LHCN-M2 (cell line): ENCODE measurements at places on chromosomes 11 and 22. TPM values are rescaled to one million over a fixed set of nuclear protein-coding genes. Genes with fewer than 3 reads are reported as not detected.

GRCh38 chr11:105582497-105582896 is 27.4 kb upstream of the GRIA4 start:
- peak; percentile 15 for DNase-seq

DNA sequence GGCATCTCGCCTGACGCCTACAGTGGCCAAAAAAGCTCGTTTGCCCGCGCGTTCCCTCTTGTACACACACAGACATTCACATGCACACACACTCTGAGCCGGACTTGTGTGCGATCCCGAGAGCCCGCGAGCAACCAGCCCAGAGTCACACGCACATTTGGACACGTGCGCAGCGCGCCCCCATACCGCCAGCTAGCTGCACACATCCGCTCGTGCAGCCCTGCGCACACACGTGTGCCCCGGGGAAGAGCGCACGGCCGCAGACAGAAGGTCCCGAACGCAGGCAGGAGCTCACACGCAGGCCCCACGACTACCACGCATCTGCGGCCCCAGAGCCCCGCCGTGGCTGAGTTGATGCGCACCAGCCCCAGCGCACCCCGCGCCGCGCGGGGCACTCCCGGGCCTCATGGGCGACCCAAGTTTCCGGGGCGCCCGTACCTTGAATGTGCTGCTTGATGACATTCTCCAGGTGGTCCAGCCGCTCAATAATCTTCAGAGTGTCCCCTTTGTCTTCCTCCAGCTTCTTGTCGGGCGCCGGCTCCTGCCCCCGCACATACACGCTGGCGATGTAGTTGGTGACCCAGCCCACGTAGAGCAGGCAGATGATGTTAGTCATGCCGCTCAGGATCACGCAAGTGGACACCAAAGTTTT is 758 bp downstream of the GALNT18 start:
- no peak for DNase-seq

GRCh38 chr11:10505278-10506007 is 35.5 kb downstream of the RNF141 start:
- no peak for DNase-seq

DNA sequence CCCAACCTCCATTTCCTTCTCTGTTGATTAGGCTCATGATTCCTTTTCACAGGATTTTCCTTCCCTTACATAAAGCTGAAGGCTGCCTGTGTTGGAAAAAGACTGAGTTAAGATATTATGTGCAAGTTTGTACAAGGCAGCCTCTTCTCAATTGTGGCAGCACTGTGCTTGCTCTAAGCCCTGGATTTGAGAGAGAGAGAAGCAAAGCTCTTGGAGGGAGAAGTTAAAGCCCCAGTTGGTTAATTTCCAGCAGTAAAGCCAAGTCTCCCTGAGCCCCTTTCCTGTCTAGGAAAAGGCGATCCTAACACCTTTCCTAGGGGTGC is 128.3 kb upstream of the SESN3 start:
- DNase-seq, result no peak

GRCh38 chr22:50444663-50445062 is 30.2 kb downstream of the SBF1 start:
- peak; percentile 73 for DNase-seq

DNA sequence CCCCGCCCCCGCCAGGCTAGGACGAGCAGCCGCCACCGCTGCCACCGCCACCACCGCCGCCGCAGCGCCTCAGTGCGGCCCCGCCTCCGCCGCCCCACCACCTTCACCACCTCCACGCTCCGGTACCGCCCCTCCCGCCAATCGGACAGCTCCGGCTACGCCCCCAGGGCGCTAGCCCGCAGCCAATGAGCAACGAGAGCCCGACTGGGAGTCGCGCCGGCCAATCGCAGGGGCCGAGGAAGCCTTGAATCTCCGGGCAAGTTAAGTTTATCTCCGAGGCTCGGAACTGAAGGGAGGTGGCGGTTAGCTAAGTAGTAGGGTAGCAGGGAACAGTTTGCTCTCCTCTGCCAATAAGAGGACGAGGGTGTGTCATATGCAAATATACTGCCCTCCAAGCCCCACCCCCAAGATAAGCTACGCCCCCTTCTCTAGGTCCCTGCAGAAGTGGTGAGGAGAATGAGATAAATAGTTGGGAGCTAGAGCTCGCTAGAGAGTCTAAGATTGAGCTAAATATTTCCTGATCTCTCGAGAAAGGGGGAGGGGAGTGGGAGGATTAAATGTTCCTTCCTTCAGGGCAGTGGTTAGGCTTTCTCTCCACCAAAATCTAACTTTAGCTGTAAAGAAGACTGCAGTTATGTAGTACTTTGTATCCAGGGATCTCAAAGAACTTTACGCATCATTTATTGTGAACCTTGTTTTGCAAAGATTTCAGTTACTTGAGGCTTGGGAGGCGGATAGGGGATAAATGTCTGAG is at the start of gene SESN3:
TSS of gene SESN3 (minus strand) at position 76 of the 754 bp plus-strand sequence. CDS start 342 bp downstream, outside the sequence.
- peak; percentile 91 for DNase-seq

- no peak for DNase-seq
These were observed 127.4 kb downstream of the ELP4 start for GRCh38 chr11:31636983-31637382.

DNA sequence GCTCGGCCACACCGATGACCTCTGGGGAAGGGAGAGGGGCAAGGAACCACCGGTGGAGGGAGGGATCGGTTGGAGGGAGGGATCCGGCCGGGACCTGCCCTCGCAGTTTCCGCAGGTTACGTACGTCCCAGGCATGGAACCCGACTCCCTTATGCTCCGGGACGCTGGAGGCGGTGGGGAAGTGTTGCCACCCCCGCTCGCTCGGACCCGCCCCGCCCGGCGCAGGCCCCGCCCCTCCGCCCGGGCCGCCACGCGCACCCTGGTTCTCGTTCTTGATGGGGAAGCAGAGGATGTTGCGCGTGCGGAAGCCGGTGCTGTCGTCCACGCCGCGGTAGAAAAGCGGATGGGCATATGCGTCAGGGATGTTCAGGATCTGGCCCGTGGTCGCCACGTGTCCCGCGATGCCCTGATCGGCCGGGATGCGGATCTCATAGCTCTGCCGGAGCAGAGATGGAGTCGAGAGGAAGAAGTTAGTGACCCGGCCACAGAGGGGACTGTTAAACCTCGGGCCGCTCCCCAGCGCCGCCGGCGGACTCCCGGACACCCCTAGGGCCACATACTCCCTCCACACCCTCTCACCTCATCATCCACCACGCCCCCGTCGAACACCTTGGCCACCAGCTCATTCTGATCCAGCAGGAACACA is 89.8 kb downstream of the PDE2A start:
- DNase-seq, result no peak

DNA sequence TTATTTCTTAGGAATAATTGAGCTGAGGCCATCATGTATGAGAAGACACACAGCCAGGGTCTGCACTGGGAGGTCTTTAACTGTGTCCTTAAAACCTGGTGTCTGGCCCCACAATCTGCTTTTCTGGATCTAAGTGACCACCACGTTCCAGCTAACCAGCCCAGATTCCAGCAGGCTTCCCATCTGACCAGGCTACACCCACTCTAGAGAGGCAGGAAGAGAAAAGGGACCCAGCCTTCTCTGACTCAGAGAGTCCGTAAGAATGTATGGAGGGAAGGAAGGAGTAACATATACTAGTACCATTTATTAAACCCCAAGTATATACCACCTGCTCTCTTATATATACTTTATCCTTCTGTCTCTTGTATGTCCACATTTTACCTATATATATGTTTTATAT is 80.1 kb downstream of the LDLRAD3 start:
- DNase-seq, result peak; percentile 38

DNA sequence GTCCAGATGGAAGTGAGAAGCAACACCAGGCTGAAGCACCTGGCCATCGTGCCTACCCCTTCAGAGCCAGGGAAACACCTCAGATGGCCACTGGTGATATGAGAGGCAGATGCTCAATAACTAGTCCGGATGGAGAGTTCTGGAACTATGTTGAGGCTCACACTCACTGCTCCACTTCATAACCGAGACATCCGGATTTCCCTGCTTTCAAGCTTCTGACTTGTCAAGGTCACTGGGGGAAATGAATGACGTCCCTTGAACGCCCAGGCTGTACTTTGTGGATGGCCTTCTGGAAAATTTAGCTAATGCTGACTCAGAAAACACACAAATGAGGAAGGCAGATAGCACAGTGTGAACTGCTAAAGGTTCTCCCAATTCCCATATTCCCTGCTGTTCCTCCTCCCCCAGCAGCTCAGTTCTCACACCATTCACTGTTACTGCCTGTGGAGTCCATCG is at the start of gene LYVE1:
TSS of gene LYVE1 (minus strand) at position 180 of the 456 bp plus-strand sequence. CDS start at position 47, 133 bp downstream.
- no peak for DNase-seq

DNA sequence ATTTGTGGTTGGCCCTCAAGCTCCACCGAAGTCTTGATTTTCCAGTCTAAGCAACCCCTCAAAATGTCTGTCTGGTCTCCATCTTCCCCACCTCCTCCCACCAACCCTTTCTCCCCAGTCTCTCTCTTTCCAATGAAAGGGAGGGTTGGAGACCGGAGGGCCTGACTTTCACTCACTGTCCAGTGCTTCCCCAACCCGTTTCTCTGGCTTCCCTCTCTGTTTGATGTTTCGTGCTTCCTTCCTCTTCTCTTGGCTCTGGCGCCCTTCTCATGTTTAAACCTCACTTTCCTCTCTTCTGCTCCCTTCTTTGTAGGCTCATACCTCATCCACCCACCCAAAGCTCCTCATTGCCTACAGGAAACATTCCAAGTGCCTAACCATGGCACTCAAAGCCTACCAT is 11.1 kb upstream of the VPS37C start:
- no peak for DNase-seq

DNA sequence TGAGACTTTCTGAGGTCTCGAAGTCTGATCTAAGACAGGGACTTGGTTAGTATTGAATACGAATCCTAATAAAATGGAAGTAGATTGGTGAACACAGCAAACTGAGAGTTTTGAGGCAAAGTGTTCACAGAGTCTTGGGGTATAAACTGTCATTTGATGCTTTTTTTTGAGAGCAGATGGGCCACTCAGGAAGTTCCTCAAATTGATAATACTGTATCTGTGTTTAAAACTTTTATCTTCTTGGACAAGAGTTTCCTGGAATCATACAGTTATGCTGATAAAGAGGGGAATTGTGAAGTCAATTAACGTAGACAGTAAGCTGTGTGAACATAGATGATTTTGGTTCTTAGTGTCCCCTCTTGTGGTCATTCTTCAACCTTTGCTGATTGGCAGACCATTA is 80.0 kb upstream of the CLPB start:
- no peak for DNase-seq

Gene RASD2
- total RNA-seq, result 0.19 and 0.23 TPM in 2 replicates

Gene PVALB
- not detected in 2 replicates for total RNA-seq
